ENCODE measurements at places on chromosomes 5 and 9.
A peak's percentile ranks its signal among the peaks of the same experiment; 100 is the strongest.

GRCh38 chr5:60806591-60807243, 37.4 kb downstream of the ELOVL7 start:
- DNase-seq, result no peak

DNA sequence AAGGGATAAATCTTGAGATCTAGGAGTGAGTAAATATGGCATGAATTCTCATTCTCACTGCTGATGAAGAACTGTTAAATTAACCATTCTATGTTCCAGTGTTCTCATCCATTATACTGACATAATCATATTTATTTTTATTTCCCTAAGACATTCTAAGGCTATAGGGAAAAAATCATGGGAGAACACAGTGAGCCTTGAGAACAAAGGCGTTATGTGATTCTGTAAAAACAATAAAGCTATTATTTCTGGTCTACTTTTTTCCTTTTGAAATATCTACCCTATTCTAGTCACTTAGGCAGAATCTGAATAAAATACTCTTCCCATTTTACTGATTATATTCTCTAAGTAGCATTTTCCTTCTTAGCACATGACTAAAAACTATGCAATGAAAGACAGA, 155.7 kb upstream of the ADAMTS16 start:
- no peak for DNase-seq

- DNase-seq, result peak; percentile 51
These were observed 1242.3 kb upstream of the WWC1 start for GRCh38 chr5:167049043-167049663.

DNA sequence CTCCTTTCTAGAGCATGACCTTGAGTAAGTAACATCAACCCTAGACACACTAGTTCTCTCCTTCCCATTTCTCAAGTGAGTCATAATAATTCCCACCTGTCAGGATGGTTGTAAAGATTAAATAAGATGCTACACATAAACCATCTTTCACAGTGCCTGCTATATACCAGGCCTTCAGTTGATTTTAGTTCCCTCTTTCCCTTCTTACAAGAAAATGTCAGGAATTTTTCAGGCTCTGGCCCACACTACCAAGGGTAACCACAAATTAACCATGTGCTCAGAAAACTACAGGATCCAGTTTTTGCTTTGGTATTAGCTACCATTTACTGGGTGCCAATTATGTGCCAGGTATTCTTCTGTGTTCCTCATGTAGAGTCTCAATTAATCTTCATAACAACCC, 42.7 kb upstream of the RARS1 start:
- DNase-seq, result no peak

DNA sequence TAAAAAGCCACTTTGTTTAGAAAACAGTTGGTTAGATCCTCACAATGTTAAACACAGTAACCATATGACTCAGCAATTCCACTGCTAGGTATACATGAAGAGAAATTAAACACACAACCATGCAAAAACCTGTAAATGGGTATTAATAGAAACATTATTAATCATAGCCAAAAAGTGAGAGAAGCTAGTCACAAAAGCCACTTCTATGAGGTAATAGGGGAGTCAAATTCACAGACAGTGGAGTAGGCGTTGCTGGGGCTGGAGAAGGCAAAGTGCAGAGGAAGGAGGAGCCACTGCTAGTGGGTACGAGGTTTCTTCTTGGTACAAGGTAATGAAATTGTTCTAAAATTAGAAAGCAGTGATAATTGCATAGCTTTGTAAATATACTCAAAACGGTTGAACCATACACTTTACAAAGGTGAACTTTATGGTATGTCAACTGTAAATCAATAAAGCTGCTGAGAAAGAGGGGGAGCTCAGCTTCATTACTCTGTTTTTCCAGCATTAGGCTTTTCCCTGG, 364.4 kb downstream of the GADD45G start:
- DNase-seq, result no peak

DNA sequence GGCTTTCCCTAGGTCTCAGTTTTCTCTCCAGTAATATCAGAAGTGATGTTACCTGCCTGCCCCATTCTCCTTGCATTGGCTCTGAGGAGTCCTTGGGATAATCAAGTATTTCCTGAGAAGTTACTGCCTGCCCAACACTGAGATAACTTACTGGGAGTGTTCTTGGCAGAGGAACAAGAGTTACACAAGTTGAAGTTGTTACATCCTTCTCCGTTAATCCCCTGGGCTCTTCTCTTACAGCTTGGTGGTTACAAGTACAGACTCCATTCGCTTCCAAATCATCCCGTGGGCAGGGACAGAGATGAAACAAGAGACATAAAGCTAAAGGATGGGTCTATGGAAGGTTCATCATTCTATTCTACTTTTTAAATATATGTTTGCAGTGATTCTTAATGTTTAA, 74.1 kb upstream of the SAP30L start:
- no peak for DNase-seq

DNA sequence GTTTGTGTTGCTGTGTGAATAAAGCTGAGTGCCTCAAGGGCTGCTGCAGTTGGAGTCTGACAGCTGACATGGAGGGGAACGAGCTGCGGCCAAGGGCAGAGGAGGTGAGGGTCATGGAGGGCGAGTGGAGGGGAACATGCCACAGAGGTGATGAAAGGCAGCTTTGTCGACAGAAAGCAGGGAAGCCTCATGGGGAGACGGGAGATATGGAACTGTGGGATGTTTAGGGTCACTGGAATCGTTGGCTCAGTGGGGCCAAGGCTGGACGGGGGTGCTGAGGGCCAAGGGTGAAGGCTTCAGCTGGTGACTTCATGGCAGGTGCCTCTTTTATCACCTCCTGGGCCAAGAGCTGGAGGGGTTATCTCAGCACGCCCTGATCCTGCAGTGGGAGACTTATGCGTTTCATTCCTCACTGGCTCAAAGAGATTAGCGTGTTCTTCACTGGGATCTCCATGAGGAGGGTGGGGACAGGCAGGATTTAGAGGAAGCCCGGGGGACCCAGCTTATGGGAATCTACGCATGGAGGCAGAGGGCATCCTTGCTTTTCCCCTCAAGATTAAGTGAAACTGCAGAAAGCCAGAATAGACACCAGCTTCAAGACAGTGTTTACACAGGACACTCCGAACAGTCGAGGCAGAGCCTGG, 42.2 kb downstream of the FAM240B start:
- DNase-seq, result no peak

DNA sequence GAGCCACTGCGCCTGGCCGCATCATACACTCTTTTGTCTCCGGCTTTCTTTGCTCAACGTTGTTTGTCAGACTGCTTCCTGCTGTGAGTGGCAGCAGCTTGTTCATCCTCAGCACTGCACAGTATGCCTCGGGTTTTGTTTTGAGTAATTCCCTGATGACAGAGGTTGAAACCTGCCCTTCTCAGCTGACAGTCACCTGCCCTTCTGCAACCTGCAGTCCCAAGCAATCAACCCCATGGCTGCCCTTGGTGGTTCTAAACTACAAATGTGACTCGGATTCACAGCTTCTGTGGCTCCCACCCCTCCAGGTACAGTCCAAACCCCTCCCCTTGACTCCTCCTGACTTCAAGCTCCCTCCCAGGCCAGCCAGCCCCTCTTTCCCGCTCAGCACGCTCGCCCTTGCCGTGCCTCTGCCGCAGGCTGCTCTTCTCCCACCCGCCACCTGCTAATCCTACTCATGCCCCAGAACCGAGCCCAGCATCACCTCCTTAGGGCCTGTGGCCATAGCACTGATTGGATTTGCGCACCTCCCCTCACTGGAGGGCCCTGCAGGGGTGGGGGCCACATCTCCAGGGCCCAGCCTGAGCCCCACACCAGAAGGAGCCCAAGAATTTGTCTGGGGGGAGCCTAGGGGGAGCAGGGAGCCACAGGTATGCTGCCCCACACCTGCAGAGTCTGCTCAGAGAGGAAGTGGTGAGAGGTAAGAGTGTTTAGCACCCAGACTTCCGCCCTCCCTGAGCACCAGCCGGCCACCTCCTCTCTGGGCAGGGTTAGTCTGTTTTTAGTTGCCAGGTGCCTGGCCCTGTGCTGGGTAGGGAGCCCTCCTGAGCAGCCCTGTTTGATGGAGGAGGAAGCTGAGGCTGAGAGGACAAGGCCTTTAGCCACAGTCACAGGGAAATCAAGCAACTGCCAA, 10.1 kb downstream of the EEIG1 start:
- DNase-seq, result no peak

GRCh38 chr5:55324815-55325418, 17.1 kb downstream of the MTREX start:
- DNase-seq, result no peak

DNA sequence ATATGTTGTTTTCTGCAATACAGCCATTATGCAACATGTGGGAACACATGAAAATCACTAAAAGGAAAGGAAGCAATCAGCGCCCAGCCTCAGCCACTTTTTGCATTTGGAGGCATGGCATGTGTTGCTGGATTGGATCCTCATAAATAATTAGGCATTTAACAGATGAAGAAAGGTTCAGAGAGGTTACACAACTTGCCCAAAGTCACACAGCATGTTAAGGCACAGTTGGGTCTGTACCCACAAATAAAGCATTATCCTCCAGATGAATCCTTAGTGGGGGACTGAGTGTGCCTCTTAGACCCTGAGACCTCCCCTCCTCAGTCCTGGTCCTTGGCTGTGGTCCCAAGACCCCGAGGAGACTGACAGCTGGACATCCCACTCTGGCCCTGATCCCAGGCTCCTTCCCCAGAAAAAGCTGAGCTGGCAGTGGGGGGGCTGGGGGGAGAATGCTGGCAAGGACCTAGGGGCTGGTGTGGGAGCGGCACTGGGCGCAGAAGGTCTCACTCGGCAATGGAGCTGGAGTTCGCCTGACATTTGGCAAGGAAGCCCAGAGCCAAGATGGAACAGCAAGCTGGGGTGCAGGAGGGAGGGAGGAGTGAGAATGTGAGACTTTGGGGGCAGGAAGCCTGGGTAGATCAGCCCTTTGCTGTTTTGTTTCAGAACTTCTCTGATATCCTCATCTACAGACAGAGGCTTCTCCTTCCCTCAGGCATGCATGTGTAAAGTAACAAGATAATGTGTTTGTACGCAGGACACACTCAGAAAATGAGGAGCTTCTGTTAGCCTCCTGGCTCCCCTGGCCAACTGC, 6.9 kb upstream of the AKNA start:
- no peak for DNase-seq

- no peak for DNase-seq
These were observed 154.8 kb upstream of the TBC1D2 start for GRCh38 chr9:98410185-98410697.

- DNase-seq, result peak; percentile 50
These were observed 29.7 kb downstream of the TEX10 start for GRCh38 chr9:100322954-100323536.

- DNase-seq, result no peak
These were observed 147.9 kb upstream of the TBCA start for GRCh38 chr5:77924081-77924480.

DNA sequence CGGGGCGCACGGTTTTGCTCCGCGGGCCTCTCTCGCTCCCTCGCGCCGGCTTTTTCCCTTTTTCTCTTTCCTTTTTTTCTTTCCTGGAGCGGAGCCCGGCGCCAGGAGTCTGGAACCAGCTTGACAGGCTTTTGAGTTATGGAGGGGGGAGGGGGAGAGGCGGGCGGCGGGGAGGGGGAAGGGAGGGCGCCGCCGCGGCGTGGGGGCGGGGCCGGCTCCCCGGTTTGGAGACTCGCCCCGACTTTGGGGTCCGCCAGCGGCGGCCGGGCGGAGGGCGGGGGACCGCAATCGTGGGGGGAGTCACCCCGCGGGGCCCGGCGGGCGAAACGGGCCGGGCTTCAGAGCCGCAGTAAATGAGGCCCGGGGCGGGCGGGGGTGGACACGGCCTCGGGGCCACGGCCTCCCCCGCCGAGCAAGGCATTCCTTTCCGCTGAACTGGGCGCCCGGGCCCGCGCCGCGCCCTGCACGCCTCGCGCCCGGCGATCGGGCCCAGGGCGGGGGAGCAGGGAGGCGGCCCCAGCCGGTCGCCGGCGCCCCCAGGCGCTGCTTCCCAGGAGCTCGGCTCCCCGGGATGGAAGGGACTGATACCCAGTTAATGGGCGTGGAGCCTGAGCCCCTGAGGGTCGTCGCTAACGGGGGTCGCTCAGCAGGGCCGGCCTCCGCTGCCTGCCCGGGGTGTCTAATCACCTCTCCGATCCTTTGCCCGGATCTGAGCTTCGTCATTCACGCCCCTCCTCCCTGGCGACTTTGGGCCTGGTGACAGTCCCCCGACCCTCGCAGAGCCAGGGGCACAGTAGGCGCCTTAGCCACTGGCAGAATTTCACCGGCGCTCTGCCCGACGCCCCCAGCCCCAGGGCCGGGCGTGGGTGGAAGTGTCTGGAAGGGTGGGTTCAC, 138.1 kb downstream of the C9orf50 start:
- DNase-seq, result peak; percentile 93

DNA sequence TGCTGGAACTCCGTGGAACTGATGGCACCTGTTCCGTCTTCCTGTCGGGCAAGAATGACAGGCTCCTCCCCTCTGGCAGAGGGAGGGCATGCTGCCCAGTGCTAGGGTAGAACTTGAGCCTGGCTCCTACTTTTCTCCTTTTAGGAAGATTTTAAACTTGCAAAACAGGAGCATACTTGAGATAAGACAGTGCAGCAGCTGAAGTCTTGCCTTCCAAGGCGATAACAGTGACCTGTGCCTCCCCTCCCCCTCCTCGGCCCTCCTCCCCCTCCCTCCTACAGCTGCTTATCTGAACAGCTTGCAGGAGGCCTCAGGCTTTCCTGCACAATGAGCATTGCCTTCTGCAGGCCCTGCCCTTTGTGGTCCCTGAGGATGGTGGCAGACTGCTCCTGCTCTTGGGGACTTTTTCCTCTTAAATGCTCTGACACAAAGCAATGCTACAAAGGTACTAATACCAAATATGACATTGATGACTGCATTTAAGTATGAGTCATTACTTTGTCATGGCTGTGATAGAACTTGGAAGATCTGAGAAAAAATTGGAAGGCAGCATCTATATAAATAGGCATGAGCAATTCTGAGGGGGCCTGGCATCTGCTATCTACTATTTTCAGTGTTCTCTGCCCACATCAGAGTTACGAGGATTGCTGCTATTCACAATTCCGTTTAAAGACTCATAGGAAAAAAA, 2.0 kb downstream of the GADD45G start:
- peak; percentile 72 for DNase-seq

GRCh38 chr5:5341531-5342292, 80.8 kb upstream of the ICE1 start:
- no peak for DNase-seq

DNA sequence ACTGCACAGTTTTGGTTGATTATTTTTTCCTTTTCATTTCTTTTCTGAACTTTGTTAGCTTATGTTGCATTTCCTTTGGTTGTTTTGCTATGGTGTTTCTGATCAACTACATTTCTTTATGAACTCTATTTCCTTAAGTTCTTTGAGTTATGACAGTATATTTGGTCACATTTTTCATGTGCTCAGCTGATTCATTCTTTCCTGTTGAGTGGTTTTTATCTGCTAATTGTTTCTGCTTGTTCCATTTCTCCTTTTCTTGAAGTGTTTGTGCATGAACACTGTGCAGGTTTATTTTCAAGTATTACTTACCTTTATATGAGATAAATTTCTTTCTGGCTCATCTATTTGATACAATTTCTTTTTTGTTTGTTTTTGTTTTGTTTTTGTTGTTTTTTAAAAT, 50.9 kb upstream of the MACIR start:
- DNase-seq, result no peak

GRCh38 chr5:128220841-128221240, 137.3 kb downstream of the SLC12A2 start:
- DNase-seq, result no peak

GRCh38 chr9:16687678-16688369, 182.6 kb downstream of the BNC2 start:
- DNase-seq, result no peak

Data from ureter (tissue), 1 donor.